ENCODE measurements at places on chromosomes 7 and 10.

GRCh38 chr7:8217200-8218068 lies 44.5 kb downstream of the ICA1 start:
- no peak for DNase-seq

GRCh38 chr10:97481071-97481470 lies 17.2 kb downstream of the MMS19 start:
- no peak for DNase-seq

DNA sequence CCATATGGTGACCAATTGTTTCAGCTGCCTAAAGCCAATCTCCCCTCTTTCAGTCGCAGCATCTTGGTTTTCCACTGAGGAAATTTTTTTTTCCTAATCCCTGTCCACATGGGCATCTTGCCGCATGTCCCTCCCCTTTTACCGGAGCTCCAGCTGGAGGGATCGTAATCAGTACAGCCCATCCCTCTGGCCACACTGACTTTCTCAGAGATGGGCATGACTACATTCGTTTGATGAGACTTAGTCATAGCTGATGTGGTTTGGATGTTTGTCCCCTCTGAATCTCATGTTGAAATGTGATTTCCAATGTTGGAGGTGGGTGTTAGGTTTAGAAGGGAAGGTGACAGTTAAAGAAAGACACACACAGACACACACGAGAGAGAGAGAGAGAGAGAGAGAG lies 186.8 kb upstream of the CXCL12 start:
- DNase-seq = no peak

- no peak for DNase-seq
Observed at GRCh38 chr7:114973147-114973546, 51.3 kb downstream of the MDFIC start.

DNA sequence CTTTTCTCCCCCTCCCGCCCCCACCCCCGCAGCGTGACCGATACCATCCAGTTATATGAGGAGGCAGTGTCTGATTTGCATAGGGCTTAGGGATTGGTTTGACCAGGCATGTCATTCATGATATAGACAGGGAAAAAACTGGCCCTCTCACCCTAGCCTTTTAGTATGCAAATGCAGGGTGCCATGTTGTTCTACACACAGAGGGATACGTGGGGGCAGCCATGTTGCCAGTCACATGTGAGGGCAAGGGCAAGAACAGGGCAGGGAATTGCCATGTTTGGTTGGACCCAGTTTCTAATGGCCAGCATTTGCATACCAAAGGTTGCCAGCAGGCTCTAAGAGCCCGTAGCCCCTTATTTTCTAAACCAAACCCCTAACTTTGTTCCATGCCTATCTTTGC lies 552.1 kb downstream of the SORCS1 start:
- DNase-seq = no peak

DNA sequence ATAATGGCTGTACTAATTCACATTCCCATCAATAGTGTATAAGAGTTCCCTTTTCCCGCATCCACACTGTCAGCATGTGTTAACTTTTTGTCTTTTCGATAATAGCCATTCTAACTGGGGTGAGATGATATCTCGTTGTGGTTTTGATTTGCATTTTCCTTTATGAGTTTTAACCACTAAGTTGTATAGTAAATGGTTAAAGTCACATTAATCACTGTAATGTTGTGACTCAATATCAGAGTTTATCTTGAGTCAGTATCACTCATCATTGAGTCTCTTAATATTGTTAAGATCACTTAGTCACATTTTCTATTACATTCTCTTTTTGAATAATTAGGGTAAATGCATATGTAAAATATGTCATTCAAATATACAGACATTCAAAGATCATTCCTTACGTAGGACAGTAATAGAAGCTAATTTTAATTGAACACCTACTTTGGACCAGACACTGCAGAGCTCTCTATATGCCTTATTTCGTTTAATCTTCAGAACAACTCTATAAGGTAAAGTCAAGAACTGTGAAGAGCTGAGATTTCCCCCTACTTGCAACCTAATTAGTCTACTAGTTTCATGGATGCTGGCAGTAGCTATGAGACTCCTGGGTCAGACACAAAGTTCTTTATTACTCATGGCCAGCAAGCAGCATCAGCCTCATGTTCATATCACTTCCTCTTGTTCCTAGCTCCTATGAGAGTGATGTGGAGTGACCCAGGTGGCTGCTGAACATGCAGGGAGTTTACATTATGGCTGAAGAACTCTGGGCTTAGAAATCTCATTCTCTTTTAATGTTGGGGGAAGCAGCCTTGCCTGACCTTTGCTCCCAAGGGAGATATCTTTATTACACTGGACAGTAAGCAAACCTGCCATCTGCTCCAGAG lies 30.5 kb downstream of the CREB5 start:
- DNase-seq = no peak

- no peak for DNase-seq
Observed at GRCh38 chr10:104301907-104302690, 33.1 kb downstream of the GSTO2 start.

- no peak for DNase-seq
Observed at GRCh38 chr7:129257168-129257567, 32.3 kb downstream of the AHCYL2 start.

GRCh38 chr7:125559921-125560320 lies 630.3 kb upstream of the POT1 start:
- no peak for DNase-seq

DNA sequence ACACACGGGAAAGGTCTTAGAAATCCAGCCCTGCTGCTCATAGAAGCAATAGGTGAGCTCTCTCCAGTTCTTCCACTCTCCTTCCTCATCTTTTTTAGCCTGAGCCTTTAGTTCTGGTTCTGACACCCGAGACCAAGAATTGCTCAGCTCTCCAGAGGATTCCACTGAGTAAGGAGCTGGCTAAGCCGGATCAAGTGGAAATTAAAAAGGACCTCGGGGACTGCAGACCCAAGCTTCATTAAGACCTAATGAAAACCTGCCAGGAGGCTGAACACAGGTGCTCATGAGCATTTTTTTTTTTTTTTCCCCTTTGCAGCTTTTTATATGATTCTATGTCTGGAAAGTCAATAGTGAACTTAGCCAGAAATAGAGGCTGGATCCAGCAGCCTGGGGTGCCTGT lies 1176.0 kb upstream of the AUTS2 start:
- no peak for DNase-seq

GRCh38 chr7:99123571-99124033 lies 20.3 kb downstream of the SMURF1 start:
- DNase-seq = no peak

- no peak for DNase-seq
Observed at GRCh38 chr7:43004082-43004481, 71.9 kb downstream of the MRPL32 start.

GRCh38 chr10:22652988-22653481 lies 61.3 kb downstream of the PIP4K2A start:
- no peak for DNase-seq

GRCh38 chr10:9657530-9657929 lies 1360.1 kb upstream of the CELF2 start:
- no peak for DNase-seq

DNA sequence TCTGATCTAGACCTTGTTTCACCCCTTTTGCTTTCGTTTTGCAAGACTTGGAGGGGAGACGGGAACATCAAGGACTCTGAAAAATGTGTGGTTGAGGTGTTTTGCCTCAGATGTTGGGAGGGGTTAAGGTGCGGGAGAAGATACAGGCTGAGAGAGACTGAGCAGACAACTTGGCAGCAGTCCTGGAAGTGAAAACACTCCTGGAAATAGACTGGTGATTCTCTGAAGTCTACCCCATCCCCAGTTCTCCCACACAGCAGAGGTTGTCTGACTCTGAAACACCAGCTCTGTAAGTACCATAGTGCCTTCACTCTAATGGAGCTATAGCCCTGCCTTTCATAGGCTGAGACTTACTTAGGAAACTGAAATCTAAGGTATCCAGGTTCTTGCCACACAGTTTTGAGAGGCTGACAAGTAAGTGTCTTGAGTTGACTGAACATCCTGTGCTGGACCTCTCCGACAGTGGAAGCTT lies 152.5 kb downstream of the PPP1R9A start:
- DNase-seq = no peak

- no peak for DNase-seq
Observed at GRCh38 chr7:32047075-32047474, 23.1 kb downstream of the PDE1C start.

Measured in stimulated activated CD8-positive, alpha-beta memory T cell treated with anti-CD3 and anti-CD28 coated beads, Interleukin-12 subunit alpha, Interleukin-12 subunit beta, amount 100 ng/mL, for 1 hour (primary cell).